Kidney capillary endothelial cell (primary cell): ENCODE measurements at places on chromosomes 6 and 20.

DNA sequence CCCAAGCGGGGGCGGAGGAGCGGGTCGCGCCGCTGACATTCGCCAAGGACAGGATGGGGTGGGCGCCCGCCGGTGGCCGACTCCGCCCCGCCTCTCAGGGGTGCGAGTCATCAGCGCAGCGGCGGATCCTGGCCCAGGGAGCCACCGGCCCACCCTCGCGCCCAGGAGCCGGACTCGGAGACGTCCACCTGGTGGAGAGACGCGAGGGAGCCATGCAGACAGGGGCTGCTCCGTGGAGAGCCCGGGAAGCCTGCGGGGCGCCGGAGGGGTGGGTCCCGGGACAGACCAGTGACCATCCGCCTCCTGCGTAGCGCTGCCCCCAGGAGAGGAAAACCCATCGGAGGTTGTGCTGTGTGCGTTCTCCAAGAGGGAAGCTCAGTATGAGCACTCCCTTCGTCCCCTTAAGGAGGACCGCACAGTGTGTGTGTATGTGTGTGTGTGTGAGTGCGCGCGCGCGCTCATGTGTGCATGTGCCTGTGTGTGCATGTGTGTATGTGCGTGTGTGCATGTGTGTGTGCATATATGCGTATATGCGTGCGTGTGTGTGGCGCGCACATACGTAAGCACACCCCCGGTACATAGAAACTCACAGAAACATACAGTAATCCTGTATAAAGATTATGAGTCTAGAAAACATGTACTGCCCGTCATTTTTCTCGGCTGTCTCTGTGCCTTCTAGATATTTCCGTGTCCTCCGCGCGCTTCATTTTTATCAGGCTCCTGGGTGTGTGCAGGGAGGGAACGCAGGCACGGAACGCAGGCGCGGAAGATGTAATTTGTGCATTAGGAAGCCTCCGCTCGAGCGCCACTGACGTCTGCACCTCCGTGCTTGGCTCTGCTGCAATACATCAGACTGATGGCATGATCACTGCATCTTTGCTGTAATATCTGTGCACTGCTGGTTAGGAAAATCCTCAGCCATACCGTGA lies 158.9 kb downstream of the TBXT start:
- DNase-seq, result no peak

DNA sequence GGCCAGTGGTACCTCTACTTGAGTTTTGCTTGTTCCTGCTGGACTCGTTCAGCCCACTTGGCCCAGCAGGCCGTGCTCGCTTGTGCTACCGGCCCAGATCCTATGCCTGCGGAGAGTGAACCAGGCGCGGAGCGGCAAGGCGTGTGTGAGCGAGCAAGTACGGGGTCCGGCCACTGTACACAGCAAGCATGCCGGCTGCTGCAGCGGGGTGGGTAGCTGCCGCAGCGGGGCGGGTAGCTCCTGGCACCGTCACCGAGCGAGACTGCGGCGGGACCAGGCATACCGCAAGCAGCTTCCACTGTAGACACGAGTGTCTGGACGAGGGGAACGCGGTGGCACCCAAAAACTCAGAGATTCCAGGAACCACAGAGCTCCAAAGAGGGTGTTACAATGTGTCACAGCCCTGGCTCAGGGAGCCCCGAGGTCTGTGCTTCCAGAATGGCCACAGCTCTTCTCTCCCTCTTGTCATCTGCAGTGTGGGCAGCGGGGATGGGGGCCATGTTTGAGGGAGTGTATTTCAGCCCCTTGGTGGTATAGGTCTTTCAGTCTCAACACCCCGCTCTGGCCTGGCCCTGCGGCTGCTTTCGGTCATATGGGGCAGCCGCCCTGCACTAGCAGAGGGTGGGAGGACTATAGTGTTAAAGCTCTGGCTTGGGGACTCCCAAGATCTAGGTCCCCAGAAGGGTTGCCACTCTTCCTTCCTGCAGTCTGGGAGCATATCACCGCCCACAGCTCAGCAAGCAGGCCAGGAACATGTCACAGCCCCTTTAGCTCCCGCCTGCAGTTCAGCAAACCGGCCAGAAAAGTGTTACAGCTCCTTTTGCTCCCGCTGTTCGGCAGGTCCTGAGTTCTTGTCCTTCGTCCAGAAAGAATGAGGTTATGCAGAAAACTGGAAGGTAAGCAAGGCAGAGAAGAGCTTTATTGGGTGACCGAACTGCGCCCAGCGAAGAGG lies 6.1 kb upstream of the RWDD1 start:
- no peak for DNase-seq

- no peak for DNase-seq
Measured at GRCh38 chr20:52787962-52788361, 184.2 kb upstream of the TSHZ2 start.

DNA sequence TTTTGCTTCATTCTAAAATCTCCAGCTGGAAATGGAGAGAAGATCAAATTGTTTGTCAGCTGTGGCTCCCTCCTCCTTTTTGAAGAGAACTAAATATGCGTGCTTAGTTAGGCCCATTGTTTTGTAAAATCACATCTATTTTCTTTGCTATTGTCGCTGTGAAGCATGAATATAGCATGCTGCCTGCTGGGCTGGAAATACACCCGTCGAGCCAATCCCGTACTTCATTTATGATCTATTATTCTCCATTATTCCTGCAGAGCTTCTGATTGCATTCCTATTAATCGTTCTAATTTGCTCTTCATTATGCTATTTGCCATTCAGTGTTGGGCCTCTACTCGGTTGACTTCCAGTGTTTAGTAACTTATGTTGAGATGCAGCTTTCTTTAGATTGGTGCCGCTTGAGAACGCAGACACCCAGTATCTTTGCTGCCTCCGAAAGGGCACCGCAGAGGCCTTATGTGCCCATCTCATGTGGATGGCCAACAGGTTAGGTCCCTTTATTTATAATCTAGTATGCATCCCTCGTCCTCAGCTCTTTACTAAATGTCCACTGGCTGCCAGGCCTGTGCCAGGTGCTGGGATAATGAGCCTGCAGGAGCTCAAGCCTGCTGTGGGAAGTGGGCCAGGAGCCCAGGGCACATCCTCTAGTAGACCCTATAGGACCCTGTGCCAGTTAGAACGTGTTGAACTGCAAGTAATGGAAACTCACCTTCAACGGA lies 45.6 kb downstream of the FAM50B start:
- no peak for DNase-seq

GRCh38 chr20:49765846-49766541 lies 46.6 kb upstream of the SLC9A8 start:
- no peak for DNase-seq

- no peak for DNase-seq
Measured at GRCh38 chr20:62064770-62065673, 659 bp downstream of the TAF4 start.

GRCh38 chr20:58040447-58041290 lies 187.8 kb downstream of the ANKRD60 start:
- no peak for DNase-seq

DNA sequence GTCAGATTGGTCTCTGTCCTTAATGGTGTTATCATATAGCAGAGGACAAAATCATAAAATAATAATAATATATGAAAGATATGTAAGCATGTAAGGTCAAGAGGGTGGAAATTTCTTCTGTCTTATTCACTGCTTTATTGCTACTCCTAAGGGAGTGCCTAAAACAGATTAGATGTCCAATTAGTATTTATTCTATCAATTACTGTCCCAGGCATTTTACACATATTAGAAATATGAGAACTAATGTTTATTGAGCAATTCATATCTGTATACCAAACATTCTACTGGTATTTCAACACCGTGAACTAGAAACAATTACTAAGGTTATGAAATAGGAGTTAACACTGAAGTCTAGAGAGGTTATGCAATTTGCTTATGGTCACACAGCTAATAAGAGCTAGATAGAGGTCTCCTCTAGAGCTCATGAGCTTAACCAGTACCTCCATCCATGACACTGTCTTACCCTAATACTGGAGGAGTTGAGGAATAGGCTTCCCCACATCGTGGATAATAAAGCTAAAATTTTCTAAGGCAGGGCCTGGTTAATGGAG lies 302.3 kb downstream of the PLCB1 start:
- DNase-seq, result no peak
